Stimulated activated CD4-positive, alpha-beta T cell treated with anti-CD3 and anti-CD28 coated beads, Interleukin-4, amount 100 ng/mL, for 48 hours (primary cell): ENCODE measurements at places on chromosomes 7 and 10.

DNA sequence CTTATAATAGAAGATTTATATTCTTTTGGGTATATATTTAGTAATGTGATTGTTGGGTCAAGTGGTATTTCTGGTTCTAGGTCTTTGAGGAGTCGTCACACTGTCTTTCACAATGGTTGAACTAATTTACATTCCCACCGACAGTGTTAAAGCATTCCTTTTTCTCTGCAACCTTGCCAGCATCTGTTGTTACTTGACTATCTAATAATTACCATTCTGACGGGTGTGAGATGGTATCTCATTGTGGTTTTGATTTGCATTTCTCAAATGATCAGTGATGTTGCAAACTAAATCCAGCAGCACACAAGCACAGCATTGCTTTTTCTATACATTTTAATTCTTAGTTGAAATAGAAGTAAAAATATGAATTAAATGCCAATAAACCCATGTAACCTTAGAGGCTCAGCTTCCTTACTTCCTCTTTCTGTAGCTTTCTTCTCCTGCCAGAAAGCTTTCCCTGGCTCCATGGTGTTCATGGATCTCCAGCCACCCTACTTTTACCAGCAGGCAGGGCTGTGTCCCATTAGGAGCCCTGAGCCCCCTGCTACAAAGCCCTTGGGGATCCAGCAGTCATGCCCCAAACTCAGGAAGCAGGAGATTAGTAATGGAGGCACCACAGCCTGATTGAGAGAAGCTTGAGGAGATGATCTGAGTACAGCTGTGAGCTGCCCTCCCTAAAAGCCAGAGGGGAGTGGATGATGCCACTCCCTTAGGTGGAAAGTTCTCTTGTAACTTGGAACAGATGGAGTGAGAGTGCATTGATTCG, 158.6 kb downstream of the TMEM178B start:
- DNase-seq, result no peak

GRCh38 chr7:39453743-39454355, 112.4 kb upstream of the YAE1 start:
- DNase-seq, result peak; percentile 34

- no peak for DNase-seq
Measured at GRCh38 chr10:80582286-80582960, 44.7 kb downstream of the SH2D4B start.

- DNase-seq, result peak; percentile 7
Measured at GRCh38 chr10:63515002-63515763, 6.0 kb upstream of the REEP3 start.

DNA sequence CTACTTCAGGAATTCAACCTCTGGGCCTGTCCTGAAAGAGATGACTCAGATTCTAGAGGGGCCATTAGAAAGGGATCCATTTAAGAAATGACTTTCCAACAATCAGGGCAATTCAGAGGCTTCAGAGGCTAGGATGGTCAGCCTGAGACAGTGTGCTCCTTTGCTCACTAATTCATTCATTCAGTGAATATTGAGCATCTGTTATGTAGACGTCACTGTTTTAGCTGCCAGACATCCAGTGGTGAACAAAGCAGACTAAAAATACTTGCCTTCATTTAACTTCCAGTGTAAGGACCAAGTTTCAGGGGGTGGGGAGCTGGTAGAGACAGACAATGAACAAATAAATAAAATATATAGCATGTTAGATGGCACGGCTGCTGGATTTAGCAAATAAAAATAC, 1.6 kb downstream of the KIAA1217 start:
- DNase-seq, result no peak

DNA sequence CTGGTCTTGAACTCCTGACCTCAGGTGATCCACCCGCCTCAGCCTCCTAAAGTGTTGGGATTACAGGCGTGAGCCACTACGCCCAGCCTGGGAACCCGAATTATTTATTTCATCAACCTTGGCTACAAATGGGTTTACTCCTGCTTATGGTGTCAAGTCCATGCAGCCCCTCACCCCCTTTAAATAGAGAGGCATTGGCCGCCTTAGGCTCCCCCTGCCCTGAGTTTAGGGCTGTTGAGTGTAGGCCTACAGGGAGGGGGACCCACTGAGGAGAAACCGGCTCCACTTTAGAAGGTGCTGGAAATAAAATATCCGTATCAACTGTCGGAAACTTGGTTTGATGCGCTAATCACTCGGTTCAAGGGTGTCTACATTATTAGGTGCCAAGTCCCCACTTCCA, 8.7 kb upstream of the SP8 start:
- no peak for DNase-seq

GRCh38 chr7:5758286-5758685, 23.2 kb downstream of the RNF216 start:
- DNase-seq, result no peak

- DNase-seq, result no peak
Measured at GRCh38 chr7:3367261-3367660, 66.2 kb downstream of the SDK1 start.

GRCh38 chr10:11462071-11462470, 149.4 kb downstream of the USP6NL start:
- no peak for DNase-seq

- no peak for DNase-seq
Measured at GRCh38 chr7:92963566-92963965, 127.2 kb upstream of the CDK6 start.

DNA sequence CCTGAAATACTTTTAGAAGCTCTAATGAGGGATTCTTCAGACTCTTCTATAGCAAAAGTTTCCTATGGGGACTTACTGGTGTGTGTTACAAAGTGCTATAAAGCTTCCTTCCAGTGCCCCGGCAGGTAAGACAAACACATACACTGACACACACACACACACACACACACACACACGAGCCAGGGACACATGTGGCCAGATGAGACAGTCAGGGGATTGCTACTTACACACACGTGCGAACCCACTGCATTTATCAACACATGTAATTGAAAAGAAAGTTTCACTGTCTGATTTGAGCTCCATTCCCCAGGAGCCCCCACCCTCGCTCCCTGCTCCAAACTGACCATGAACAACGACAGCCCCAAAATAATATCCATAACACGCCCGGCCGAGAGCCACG, 119.8 kb downstream of the PRPF18 start:
- no peak for DNase-seq

DNA sequence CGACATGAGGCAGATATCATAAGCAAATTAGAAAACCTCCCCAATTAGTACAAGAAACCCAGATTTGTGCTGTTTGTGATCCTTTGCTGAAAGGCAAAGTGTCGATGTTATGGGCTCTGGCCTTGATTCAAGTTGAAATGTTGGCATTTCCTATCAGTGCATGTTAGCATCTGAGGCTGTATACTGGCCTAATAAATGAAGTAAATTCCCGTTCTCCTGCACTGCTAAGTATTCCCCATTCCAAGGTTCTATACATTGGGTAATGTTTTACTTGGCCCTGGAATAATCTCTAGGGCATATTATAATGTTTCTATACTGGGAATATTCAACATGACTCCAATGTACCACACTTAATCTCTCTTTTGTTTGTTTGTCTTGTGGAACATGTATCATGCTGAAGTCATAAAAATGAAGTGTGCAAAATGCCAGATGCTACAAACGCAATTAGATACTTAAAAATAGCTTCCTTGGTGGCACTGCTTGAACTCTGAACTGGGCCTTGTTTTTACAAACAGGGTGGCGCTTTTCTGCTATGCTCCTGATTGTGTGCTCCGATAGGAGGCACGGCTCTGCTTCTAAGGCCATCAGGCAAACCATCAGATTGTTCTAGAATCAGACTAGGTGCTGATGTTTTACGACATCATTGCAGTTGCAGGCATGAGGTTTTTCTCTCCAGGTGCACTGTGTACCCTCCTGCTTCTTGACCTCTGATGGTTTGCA, 156.7 kb upstream of the TCF7L2 start:
- DNase-seq, result no peak

GRCh38 chr7:107995184-107996071, 7.5 kb downstream of the LAMB1 start:
- DNase-seq, result no peak

GRCh38 chr10:71081229-71081560, 131.2 kb upstream of the UNC5B start:
- no peak for DNase-seq

DNA sequence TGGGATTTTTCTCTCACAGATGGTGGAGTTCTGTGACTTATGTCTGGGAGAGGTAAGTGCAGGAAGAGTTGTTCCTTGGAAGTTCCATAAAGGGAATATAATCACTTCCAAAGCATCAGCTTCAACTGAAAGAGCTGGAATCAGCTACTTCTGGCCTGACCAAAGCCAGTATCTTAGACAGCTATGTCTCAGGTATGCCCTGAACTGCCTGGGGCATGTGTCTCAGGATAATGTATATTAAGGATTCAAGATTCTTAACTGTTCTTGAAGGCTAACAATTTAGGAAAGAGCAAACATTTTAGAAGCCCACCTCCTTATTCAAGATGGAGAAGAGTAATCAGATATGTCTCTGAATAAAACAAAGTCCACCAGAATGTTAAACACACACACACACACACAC, 12.4 kb upstream of the NOBOX start:
- DNase-seq, result no peak

GRCh38 chr7:130479716-130480400, 12.0 kb upstream of the MEST start:
- no peak for DNase-seq

DNA sequence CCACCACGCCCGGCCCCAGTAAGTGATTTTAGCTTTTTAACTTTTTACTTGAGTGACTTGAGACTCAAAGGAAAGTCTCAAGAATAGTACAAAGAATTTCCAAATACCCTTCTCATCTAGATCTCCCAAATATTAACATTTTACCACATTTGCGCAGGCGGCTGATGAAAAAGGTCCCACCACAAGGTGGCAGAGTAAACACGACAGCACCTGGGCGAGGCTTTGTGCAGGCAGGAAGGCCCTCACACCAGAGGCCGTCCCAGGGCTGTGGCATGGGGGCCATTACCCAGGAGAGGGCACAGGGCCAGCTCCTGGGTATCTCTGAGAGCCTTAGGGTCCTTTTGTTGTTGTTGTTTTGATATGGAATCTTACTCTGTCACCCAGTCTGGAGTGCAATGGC, 50.0 kb upstream of the WIPI2 start:
- no peak for DNase-seq

DNA sequence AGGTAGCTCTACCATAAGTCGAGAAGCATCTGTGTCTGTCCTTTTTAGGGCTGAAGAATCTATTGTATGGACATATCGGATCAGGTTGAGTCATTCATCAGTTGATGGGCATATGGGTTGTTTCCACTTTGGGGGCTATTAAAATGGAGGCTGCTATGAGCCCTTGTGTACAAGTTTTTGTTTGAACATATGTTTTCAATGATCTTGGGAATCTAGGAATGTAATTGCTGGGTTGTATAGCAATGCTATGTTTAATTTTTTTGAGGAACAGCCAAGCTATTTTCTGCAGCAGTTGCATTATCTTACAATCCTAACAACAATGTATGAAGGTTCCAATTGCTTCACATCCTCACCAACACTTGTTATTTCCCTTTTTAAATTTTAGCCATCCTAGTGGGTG, 46.4 kb upstream of the HABP2 start:
- DNase-seq, result no peak

- no peak for DNase-seq
Measured at GRCh38 chr7:70217571-70217970, 619.3 kb downstream of the AUTS2 start.

GRCh38 chr7:26618449-26618848, 245.9 kb downstream of the SKAP2 start:
- DNase-seq, result no peak

DNA sequence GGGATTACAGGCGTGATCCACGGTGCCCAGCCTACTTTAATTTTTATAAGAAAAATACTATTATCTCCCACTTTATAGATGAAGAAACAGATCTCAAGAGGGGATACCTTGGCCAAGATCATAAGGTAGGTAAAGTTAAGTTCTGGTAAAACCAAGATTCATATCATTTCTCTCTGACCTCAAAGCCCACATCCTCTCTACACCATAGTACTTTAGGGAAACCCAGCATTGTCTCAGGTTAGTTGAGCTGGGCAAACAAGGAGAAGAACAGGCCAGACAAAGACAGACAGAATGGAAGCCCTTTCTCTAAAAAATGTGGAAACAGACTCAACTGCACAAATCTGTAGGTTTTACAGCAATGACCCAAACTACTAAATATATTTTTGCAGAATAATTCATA, 197.7 kb upstream of the FRMD4A start:
- DNase-seq, result no peak

DNA sequence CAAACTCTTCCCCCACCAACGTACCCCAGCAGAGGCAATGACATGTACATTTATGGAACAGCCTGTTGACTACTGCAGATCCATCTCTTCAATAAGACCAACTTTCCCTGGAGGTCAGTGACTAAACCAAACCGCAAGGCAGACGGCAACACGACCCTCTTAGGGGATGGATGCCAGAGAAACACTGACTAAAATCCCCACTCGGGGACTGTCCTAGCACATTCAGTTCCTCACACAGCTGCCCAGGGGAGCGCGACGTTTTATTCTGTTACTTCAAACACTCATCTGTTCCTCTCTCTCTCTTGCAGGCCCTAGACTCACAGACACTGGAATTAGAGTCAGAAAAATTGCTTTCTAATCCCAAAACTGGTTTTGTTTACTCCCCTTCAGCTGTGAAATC, 146.5 kb upstream of the PRSS1 start:
- DNase-seq, result no peak

DNA sequence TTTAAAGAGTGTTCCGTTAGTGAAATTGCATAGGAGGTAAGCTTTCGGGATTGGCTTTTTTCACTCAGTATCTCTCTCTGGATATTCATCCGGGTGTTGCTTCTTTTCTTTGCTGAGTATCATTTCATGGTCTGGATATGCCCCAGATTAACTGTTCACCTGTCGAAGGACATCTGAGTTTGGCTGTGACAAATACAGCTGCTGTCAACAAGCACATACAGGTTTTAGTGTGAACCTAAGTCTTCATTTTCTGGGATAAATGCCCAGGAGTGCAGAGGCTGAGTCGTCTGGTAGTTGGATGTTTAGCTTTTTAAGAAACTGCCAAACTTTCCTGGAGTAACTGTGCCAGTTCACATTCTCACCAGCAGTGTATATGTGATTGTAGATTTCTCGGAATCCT, 5.6 kb downstream of the DOCK1 start:
- DNase-seq, result no peak

DNA sequence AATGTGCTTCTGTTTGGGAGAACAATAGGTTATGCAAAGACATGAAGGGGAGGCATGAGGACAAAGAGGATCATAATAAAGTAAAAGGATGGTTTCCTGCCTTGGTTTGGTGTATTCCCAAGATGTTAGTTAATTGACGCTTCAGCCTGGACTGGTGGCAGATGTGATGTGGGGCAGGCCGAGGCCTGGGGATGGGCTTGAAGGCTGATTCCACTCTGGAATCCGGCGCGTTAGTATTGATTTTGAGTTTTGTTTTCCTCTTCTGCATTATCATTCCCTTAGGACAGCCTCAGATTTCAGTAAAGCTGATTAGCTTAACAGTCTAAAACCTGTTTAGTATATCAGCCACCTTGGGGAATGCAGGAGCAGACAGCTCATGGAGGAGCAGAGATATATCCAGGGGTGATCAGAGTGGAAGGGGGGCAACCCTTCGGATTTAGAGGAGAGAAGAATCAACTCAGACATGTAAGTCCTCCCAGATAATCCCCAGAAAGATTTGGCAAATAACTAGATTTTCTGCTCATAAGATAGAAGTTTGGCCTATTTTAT, 159.8 kb upstream of the MTPN start:
- no peak for DNase-seq
